A549 (cell line): ENCODE measurements at places on chromosomes 4 and X.

- DNase-seq: no peak
These were observed 7.7 kb upstream of the ADD1 start for GRCh38 chr4:2835978-2836377.

DNA sequence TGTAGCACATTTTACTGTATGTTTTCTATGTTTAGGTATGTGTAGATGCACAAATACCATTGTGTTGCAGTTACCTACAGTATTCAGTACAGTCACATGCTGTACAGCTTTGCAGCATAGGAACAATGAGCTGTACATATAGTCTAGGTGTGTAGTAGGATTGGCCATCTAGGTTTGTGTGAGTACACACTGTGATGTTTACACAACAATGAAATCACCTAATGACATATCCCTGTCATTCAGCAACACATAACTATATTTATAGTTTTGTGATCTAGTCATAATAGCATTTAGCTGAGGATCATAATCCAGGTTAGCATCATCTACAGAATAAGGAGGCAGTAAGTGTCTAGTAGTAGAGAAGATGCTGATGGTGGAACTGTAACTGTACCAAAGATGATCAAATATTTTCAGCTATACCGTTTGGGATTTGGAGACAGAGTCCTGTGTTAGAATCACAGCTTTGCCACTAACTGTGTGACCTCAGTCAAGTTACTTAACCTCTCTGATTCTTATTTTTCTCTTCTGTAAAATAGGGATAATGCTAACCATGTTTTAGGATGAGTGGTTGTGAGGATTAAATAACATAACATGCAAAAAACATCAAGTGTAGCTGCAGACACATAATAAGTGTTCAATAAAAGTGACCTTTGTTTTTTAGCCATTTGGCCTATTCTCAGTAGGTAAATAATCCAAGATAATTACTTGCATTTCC, 73.3 kb downstream of the LIMCH1 start:
- DNase-seq: no peak

- no peak for DNase-seq
These were observed 136.8 kb downstream of the PCDH7 start for GRCh38 chr4:30856795-30857564.

DNA sequence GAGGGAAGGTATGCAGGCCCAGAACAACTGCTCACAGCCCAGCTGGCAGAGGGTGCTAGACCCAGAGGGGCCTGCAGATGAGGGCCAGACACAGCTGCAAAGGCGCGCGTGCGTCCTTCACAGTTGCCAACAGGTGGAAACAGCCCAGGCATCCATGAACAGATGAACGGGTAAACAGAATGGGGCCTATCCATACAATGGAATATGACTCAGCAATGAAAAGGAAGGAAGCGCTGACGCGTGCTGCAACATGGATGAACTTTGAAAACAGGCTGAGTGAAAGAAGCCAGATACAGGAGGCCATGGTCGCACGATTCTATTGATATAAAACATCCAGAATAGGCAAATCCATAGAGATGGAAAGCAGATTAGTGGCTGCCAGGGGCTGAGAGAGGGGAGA, 83.1 kb upstream of the DDX3X start:
- no peak for DNase-seq

- no peak for DNase-seq
These were observed 87.0 kb downstream of the GLRA2 start for GRCh38 chrX:14616301-14616700.

GRCh38 chr4:10506077-10506476, 48.9 kb upstream of the ZNF518B start:
- no peak for DNase-seq

DNA sequence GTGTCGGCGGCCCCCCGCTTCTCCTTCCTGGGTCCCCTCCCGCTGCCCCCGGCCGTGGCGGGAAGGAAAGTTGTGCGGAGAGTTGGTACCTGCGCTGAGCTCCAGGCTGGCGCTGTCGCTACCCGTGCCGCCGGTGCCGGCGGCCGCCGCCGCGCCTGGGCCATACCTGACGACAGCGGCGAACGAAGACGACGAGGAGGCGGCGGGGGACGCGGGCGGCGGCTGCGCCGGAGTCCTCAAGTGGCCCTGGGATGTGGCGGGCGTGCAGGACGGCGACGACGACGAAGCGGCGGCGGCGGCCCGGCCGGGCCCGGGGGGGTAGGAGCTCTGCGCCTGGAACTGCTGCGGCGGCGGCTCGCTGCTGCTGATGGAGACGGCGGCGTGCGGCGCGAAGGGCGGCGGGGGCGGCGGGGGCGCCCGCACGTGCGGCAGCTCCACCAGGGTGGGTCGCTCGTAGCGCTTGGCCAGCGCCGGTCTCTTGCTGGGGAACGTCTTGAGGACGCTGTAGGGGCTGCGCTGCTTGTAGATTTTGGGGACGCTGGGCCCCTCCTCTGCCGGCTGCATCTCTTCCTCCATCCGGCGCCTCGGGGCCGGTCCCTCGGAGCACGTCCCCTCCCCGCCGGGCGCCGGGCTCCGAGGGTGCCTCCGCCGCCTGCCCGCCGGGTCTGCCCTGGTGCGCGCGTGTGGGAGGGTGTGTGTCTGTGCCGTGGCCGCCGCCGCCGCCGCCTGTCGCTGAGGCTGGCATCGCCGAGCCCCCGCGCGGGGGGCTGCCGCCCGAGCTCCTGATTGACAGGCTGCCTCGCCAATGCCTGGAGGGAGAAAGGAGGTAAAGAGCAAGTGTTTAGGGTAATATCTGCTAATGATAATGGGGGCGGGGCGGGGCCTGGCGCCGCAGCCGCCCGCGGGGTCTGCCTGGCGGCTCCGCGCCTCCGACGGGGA, 618 bp downstream of the BEND4 start:
- DNase-seq: no peak

DNA sequence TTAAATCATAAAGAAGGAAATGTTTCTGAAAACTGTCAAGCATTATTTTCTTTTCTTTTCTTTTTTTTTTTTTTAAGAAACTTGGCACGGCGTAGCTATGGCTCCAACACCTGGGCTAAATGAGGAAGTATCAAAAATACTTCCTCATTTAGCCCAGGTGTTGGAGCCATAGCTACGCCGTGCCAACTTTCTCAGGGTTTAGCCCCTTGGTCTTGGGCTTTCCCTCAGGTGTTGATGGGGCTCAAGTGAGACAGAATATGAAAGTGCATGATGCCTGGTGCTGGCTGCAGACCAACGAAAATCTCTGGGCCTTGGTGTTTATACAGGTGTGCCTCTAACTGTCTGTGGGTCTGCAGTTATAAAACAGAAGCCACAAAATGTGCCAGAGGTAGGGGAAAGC, 132.7 kb downstream of the ARHGAP24 start:
- DNase-seq: no peak

GRCh38 chr4:113086172-113086695, 36.8 kb downstream of the ANK2 start:
- no peak for DNase-seq

- no peak for DNase-seq
These were observed 337.5 kb upstream of the KLF3 start for GRCh38 chr4:38326499-38326898.

DNA sequence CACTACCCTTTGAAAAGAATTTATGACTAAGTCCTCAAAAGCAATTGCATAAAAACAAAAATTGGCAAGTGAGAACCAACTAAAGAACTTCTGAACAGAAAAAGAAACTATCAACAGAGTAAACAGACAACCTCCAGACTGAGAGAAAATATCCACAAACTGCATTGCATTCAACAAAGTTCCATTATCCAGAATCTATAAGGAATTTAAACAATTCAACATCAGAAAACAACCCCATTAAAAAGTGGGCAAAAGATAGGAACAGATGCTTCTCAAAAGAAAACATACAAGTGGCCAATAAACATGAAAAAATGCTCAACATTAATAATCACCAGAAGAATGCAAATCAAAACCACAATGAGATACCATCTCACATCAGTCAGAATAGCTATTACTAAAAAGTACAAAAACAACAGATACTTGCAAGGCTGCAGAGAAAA, 130.2 kb downstream of the GASK1B start:
- DNase-seq: no peak

- DNase-seq: no peak
These were observed 250.4 kb downstream of the PRDM5 start for GRCh38 chr4:120672076-120672475.

GRCh38 chr4:121307445-121308327, 73.1 kb downstream of the QRFPR start:
- peak; percentile 33 for DNase-seq

GRCh38 chrX:15683193-15683592, 18.6 kb upstream of the CLTRN start:
- DNase-seq: no peak

GRCh38 chr4:10196191-10196590, 79.6 kb upstream of the WDR1 start:
- DNase-seq: no peak

DNA sequence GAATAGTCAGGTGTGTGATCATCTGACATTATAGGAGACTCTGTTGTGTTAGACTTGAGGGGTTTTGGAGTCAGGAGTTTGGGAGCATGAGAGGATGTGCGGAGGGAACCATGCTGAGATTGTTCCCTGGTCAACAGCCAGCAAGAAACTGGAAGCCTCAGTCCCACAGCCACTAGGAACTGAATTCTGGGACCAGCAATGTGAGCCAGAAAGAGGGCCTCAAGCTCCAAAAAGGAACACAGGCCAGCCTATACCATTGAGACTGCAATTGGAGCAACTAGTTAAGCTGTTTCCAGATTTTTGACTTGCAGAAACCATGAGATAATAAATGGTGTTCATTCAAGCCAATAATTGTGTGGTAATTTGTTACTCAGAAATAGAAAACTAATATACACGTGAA, 8.7 kb upstream of the ADH1B start:
- DNase-seq: no peak

- DNase-seq: no peak
These were observed 10.4 kb downstream of the AWAT1 start for GRCh38 chrX:70244881-70245280.

GRCh38 chr4:188466001-188466400, 326.8 kb downstream of the TRIML1 start:
- no peak for DNase-seq

GRCh38 chr4:8012517-8012916, 72.9 kb upstream of the AFAP1 start:
- DNase-seq: no peak

DNA sequence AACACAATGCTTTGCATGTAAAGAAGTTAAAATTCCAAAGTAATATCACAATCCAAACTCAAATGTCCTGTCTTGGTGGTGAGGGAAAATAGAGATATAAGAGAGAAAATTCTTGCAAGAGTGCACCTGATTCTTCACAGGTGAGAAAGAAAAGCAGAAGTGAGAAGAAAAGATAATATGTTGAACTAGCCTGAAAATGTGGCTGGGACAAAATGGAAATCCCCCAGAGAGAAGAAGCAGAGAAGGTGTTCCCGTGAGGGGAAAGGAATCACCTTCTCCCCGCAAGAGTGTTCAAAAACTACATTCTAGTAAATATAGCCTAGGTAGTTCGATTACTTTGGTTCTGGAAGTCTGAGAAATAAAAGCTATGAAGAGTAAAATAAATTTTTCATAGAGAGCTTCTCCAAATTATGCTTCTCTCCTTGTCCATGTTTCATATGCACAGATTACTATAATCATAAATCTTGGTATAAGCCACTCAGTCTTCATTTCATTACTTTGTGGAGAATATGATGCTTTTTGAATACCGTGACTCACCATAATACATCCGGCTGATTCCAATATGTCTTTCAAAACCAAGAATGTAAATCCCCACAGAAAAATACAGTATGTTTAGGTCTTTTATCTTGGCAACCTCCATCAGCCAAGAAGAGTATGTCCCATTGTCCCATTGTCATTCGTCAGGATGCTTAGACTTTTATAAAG, 63.1 kb downstream of the COX18 start:
- no peak for DNase-seq

DNA sequence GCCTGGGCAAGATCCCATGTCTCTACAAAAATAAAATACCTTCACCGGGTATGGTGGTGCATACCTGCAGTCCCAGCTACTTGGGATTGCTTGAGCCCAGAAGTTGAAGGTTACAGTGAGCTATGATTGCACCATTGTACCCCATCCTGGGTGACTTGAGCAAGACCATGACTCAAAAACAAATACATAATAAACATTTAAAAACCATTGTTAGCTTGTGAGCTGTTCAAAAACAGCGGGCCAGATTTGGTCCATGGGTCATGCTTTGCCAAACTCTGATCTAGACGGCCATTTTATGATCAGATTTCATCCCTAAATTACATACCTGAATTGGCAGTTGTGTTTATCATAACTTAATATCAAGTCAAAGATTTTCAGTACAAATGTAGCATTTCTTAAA, 76.0 kb upstream of the GPM6B start:
- no peak for DNase-seq

GRCh38 chr4:52911684-52912294, 49.7 kb downstream of the RASL11B start:
- peak; percentile 72 for DNase-seq

DNA sequence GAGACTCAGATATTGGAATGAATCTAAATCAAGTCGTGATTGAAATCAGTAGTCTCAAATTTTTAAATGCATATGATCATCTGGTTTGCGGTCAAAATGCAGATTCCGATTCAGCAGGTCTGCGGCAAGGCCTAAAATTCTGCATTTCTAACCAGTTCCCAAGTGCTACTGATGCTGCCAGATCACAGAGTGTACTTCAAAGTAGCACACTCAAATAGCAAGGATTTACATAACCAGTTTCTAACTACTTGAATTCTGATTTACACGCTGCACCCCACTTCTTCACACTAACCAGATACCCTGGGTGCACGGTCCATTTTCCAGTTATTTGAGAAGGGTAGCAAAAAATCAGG, 752 bp downstream of the MBTPS2 start:
- no peak for DNase-seq

DNA sequence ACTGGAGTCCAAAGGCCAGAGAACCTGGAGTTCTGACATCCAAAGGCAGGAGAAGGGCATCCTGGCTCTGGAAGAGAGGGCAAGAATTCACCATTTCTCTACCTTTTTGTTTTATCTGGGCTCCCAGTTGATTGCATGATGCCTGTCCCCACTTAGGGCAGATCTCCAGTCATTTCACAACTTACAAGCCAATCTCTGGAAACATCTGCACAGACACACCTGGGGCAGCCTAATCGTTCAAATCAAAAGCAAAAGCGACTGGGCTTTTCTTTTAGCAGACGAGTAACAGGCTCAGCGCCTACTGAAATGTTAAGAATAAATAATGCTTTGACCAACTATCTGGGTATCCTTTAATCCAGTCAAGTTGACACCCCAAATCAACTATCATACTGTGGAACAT, 136.0 kb upstream of the NPY2R start:
- DNase-seq: no peak

DNA sequence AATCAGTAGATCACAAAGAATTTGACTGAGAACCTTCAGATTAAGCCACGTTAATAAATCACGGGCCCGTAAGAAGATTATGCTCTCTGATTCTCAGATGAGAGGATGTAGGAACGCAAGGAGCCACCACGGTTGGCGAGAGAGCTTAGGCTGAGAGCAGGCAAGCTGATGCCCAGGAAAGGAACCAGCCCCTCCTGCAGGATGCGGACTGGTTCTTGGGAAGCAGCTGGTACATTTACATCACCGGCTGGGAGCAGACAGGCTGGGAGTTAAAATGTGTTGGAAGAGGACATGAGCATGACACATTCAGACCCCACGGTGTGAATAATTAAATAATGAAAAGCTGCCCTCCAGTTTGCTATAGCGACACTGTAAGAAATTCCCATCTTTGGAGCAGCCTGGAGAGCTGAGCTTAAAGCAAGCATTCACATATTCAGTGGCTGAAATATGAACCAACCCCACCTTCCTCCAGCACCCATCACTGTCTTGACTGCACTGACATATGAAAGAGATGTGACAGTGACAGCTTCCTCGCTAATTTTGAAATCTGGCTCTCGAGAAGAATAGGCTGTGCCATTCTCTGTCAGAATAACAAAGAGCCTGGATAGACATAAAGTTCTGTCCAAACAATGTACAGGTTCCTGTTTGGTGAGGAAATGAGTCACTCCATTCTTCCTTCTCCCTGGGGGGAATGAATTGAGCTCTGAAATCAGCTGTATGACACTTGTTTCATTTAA, 33.1 kb downstream of the LNX1 start:
- no peak for DNase-seq
